ENCODE measurements at places on chromosomes 1 and 21.

DNA sequence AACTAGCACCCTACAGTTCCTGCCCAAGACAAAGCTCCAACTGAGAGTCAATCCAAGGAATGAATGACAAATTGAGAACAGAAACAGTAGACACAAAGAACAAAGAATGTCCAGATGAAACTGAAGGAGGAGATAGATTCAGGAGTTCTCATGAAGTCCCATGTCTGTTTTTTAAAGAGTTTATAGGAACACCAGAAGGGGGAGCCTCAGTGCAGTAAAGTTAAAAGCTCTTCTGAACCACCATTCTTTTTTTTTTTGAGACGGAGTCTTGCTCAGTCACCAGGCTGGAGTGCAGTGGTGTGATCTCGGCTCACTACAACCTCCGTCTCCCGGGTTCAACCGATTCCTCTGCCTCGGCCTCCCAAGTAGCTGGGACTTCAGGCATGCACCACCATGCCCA lies 323.6 kb downstream of the MRPL39 start:
- DNase-seq: no peak

DNA sequence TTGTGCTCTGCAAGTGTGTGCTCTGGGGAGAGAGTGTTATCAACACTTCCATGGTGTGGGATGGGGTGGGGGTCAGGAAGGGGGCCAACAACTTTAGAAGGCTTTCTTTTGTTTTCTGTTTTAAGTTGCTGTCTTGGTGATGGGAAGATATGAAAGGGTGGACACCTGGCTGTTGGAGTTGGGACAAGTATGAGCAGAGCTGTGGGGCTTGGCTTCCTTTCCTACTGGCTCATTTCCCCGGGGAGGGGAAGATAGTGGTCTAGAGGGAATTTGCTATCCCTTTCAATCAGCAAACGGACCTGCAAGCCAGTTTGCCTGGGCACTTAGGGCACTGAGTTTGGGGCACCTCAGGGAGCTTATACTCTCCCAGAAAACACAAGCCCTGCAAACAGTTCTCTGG lies 19.2 kb downstream of the IER5 start:
- DNase-seq: no peak

DNA sequence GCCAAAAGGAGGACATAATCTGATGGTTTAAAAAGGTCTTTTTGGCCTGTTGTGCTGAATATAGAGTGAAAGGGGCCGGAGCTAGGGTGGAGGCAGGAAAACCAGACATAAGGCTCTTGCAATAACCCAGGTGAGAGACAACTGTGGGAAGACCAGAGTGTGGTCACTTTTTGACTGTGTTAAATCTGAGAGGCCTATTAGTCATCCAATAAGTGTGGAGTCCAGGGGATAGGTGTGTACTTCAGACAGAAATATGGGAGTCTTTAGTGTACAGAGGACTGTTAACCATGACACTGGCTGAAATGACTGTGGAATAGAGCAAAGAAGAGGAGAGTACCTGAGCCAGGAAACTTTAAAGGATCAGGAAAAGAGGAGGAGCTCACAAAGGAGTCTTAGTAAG lies 89.3 kb downstream of the VAV3 start:
- DNase-seq: no peak

DNA sequence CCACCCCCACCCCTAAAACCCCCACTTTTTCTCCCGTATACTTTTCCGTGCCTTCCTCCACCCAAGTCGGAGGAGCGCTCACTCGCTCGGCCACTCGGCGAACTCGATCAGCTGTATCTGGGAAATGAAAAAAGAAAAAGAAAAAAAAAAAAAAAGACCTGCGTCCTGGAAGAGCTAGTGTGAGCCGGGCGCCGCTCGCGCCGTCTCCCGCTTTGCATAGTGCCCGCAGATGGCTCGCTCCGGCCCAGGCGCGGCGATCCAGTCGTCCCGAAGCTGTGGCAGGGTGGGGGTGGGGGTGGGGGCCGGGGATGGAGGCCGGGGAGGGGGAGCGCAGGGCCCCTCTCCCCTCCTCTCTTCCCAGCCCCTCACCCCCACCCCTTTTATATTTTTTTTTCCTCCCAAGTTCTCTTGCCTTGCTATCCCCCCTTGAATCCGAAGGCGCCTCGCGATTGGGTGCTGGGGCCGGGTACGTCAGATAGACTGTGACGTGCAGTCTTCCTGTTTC lies 299 bp upstream of the PROX1 start:
- no peak for DNase-seq

DNA sequence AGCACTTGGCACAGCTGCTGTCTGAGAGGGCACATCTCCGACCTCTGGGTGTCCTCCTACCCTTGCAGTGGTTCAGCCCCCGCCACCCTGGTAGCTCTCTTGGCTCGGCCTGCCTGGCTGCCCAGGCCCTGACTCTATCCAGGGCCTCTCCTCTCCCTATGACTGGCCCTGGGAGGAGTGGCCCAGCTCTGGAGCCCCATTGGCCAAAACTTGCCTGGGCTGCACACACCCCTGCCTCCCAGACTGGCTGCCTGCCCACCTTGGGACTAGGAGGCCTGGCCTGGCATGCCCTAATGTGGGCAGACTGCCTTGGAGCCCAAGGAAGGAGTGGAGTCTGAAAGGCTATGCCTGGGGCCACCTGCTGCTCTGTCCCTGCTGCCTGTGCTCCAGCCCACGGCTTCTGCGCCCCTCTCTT lies 33.6 kb downstream of the ACOT11 start:
- no peak for DNase-seq

DNA sequence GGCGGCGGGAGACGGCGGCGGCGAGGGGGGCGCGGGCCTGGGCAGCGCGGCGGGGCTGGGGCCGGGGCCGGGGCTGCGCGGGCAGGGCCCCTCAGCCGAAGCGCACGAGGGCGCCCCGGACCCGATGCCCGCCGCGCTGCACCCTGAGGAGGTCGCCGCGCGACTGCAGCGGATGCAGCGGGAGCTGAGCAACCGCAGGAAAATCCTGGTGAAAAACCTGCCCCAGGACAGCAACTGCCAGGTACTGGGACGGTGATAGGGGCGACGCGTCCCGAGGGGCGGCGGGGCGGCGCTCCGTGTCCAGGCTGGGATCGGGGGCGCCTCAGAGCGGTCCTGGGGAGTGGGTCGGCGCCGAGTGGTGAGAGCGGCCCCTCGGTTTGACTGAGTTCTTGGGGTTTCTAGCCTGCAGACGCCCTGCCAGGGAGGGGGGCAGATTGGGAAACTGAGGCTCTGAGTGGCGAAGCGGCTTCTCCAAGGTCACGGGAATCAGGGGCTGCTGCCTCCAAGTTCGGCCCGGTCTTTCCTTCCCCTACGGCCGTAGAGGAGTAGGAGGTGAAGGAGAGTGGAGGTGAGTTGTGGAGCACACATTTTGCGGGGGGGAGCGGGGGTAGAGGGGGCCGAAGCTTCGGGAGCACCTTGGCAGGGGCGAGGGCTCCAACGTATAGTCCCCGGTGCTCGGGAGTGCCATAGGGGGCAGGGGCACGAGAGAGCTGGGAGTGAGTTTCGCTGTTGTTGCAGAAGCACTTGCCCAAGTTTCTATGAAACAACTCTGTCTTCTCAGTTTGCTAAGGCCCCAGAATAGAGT lies 508 bp downstream of the RAVER2 start:
- no peak for DNase-seq

DNA sequence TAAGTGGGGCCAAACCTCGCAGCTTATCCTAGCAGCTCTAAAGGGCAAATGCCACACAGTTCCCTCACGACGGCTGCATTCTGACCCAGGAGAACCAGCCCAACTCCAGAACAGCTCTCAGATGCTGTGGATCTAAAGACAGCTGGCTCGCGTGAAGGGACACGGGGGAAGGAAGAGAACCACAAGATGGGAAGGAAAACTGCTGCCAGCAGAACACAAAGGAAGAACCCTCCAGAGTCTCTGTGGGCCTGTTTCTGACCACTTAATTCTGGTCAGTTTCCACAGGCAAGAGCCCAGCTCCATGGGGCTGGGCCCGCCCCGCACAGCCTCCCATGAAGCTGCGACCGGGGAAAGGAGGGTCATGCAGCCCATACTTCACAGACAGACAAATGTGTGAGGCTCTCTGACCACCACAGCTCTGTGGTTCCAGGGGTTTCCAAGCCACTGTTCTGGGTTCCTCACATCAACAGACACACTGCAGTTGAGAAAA lies 61.1 kb downstream of the SLC45A1 start:
- no peak for DNase-seq

DNA sequence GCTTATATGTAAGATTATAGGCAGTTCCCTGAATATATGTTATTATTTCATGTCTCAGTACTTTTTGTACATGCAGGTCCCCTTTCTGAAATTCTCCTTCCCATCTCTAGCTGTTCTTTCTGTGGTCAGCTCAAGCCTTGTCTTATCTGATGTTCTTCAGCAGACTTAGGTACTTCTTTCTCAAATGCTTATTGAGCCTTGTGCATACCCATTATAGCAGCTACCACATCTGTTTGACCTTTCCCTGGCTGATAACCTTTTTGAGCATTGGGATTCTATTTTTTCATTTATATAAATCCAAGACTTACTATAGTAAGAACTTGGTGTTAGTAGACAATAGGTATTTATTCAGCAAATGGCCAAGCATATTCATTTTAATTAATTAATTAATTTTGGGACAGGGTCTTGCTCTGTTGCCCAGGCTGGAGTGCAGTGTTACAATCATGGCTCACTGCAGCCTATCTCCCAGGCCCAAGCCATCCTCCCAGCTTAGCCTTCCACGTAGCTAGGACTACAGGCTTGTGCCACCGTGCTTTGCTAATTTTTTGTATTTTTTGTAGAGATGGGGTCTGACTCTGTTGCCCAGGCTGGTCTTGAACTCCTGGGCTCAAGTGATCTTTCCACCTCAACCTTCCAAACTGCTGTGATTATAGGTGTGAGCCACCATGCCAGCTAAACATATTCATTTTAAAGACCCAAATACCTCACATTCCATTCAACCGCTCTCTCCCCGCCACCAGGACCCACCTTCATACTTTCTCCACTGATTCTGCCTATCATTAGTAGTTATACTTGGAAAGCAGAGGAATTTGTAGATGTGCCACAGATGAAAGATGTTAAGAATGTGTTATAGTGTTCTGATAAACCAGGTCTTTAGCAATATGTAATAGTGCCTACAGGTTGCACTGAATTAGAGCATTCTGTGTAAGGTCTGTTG lies 16.7 kb downstream of the TIPRL start:
- no peak for DNase-seq

DNA sequence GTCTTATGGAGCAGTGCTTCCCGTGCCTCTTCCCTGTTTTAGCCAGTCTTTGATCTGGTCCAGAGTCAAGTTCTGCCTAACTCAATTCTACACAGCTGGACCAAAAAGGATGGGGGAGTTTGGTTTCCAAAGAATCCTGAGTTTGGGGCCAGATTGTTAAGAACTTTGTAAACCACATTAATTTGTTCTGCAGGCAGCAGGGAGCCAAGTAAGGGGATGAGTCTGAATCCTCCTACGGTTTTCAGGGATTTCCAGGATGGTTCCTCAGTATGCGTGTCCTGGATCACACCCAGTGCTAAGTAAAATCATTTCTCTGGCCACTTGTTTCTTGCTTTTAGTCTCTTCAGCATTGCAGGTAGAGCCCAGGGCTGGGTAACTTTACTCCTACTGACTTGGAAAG lies 26.1 kb upstream of the GJA5 start:
- DNase-seq: no peak

- no peak for DNase-seq
Measured at GRCh38 chr1:62513013-62513412, 76.2 kb downstream of the USP1 start.

DNA sequence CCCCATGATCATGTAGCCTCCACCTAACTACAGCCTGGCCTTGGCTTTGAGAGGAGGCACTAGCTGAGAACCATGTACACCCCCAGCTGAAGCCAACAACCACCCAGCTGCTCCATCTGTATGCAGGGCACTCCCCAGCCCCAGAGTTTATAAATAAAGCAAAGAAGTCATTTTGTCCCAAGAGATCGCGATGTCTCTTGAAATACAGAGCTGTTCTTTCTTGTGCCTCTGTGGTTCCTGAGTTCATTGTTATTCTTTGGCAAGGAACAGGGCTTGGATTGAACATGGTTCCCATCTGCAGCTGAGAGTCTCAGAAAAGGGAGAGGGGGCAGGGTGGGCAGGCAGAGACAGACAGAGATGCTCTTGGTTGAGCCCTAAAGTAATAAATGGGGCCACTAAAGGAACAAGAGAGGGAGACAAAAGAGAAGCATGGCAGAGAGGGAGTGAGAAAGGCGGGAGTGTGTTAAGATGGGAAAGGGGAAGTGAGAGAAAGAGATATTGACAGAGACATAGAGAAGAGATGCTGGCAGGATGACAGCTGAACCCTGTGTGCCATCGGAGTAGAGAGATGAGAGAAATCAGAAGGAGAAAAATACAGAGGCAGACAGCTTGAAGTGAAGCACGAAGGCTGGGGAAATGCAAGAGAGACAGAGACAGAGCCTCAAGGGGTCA lies 63.3 kb downstream of the TNR start:
- no peak for DNase-seq

GRCh38 chr1:156095906-156096508 lies 13.7 kb upstream of the MEX3A start:
- no peak for DNase-seq

- DNase-seq: no peak
Measured at GRCh38 chr1:178898401-178898800, 27.5 kb upstream of the ANGPTL1 start.

- no peak for DNase-seq
Measured at GRCh38 chr1:167565922-167566321, 12.4 kb upstream of the CREG1 start.
